ENCODE measurements at places on chromosomes 5 and 9. TPM values are rescaled to one million over a fixed set of nuclear protein-coding genes. Genes with fewer than 3 reads are reported as not detected.

The FGF18 gene
- 0.94 TPM for total RNA-seq

The SMIM23 gene
- total RNA-seq, result not detected

The GDF9 gene
- 0.24 TPM for total RNA-seq

The CDC20B gene
- total RNA-seq, result 0.18 TPM

The PDCD1LG2 gene
- total RNA-seq, result not detected

The FKBP15 gene
- total RNA-seq, result 18.5 TPM

The PAIP2 gene
- total RNA-seq, result 121 TPM

The EFNA5 gene
- 19.0 TPM for total RNA-seq

The STX17 gene
- total RNA-seq, result 21.2 TPM

The ANXA6 gene
- total RNA-seq, result 98.7 TPM

The OCLN gene
- total RNA-seq, result 109 TPM

The SH3RF2 gene
- 0.66 TPM for total RNA-seq

The ROR2 gene
- 2.7 TPM for total RNA-seq

Measured in H9 (cell line).